ENCODE measurements at places on chromosomes 4 and X.

- DNase-seq: no peak
Measured at GRCh38 chr4:19151684-19152083, 1100.0 kb upstream of the SLIT2 start.

DNA sequence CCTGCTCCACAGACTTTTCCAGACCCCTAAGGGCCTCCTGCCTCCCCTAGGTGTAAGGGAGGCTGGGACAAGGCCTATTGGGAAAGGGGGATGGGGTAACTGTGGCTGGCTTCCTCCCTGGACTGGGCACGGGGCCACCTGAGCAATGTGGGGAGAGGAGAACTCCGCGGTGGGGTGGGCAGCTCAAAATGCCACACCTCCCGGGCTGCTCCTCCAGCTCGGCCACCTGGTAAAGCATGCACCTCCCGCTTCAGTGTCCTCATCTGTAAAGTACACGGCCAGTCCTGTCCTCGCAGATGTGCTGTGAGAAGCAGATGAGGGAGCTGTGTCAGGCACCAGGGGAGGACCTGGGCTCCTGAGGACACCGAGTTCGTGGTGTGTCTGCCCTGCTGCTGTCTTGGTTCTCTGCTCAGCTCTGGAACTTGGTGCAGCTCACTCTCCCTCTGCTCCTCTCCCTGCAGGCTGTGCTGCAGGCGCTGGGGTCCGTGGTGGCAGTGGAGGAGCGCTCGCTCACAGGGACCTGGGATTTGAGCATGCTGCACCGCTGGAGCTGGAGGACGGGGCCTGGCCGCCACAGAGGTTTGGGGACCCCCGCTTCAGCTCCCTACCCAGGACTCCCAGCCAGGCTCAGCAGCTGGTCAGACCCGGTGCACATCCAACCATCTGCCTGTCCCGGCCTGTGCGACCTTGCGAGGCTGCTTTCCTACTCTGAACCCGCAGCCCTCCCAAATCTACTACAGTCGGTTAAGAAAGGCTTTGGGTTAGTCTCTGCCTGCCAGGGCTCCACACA lies 20.8 kb upstream of the MRFAP1 start:
- peak; percentile 54 for DNase-seq

GRCh38 chrX:21438792-21439191 lies 64.6 kb downstream of the CNKSR2 start:
- DNase-seq: no peak

DNA sequence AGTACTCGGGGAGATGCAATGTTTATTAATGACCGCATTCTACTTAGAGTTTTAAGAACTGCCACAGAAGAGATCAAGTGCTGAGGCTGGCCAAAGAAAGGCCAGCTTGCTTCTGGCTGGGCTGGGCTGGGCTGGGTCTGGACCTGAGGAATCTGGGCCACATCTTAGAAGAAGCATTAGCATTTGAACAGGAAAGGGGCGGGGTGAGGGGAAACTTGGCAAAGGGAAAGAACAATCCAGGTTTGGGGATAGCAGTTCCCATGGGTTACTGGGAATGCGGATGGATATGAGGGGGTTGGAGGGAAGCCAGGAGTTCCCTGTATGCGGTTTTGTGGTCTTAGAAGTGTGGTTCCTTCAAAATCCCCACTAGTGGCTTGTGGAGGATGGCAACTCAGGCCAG lies 83.3 kb downstream of the CLDN34 start:
- DNase-seq: no peak

- no peak for DNase-seq
Measured at GRCh38 chr4:83438719-83439118, 16.9 kb downstream of the HELQ start.

DNA sequence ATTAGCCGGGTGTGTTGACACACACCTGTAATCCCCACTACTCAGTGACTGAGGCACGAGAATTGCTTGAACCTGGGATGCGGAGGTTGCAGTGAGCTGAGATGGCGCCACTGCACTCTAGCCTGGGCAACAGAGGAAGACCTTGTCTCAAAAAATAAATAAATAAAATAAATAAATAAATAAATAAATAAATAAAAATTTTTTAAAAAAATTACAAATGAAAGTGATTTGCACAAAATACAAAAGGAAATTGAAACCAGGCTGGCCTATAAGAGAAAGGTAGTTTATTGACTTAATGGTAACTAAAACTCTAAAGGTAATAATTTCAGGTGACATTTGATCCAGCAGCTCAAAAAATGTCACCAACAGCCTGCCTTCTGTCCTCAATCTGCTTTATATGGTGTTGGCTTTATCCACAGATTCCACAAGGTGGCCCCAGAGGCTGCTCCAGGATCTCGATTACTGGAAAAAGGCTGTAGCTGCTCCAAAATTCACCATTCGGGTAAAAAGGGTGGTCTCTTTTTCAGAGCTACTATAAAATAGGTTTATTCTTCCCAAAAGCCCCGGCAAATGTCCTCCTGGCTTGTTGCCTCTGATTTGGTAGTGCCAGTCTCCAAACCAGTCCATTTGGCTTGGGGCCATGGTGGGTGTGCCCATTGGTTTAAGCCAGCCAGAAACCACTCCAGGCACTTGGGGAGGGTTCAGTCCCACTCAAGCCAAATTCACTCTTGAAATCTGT lies 61.4 kb upstream of the TRIM2 start:
- peak; percentile 80 for DNase-seq

DNA sequence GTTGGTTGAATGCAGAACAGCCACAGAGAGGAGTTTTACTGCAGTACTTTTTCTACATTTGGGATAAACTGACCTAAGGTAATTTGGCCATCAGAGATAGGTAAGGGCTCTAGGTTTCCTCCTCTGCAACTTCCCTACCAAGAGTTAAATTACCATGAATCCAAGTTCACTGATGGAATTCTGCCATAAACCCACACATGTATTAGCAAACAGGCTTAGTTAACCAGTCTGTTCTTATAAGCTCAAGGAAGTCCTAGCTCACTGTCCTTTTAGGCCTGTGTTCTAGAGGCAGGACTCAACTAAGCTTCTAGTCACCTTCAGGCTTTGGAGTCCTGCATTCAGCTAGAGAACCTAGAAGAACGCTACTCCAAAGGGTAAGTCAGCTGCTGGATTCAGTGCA lies 4.0 kb downstream of the FAM114A1 start:
- no peak for DNase-seq

DNA sequence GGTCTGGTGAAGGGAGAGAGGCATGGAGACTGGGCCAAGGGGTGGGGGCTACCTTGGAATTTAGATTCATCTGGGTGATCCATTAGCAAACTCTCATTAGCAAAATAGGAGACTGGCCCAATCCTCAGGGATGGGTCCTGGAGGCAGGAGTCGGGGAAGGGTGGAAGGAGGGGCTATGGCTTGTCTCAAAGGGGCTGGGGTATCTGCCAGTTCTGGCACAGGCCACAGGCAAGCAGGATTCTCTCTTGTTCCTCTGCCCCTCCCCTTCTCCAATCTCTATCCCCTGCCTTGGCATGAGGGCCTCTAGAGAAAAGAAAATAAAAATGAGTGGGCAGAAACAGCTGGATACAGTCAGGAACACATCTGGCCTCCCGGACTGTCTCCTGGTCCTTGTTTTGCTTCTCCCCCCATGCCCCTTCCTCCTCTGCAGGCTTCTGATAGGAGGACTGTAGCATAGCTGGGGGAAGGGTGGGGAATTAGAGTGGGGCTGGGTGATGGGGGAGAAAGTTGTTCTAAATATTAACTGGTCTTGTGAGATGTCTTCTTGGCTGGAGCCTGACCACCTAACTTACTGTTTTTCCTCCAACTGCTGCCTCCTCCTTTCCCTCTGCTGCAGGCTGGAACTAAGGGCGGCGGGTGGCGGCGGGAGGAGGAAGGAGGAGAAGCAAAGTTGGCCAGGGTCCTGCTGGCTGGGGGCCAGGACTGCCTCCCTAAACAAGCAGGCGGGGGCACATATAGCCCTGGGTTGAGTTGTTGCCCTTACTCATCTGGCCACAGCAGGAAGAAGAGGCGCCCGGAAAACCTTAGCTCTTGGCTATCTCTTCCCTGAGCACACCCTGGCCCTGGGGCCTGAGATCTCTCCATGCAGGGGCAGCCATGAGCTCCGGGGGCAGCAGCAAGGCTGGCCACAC lies 53.3 kb upstream of the LAS1L start:
- peak; percentile 80 for DNase-seq
